ENCODE measurements at places on chromosomes 1 and 21.

- no peak for DNase-seq
Measured at GRCh38 chr1:41913014-41913413, 5.7 kb downstream of the HIVEP3 start.

DNA sequence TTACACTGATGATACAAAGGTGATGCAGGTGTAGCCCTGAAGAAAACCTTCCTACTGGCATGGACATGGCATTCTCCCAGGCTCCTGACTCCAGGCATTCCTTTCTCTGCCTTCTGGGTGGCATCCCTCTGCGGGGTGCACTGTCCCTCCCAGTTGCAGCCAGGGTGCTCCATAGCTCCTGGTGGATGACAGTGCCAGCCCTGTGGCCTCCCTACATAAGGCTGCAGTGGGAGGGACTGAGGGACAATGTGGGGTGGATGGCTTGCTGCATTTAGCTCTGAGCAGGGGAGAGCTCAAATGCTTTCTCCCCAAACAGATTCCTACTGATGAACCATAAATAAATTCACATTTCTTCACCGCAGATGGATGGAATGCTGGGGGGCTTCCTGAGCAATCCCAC lies 97.0 kb upstream of the GJB5 start:
- DNase-seq = no peak

DNA sequence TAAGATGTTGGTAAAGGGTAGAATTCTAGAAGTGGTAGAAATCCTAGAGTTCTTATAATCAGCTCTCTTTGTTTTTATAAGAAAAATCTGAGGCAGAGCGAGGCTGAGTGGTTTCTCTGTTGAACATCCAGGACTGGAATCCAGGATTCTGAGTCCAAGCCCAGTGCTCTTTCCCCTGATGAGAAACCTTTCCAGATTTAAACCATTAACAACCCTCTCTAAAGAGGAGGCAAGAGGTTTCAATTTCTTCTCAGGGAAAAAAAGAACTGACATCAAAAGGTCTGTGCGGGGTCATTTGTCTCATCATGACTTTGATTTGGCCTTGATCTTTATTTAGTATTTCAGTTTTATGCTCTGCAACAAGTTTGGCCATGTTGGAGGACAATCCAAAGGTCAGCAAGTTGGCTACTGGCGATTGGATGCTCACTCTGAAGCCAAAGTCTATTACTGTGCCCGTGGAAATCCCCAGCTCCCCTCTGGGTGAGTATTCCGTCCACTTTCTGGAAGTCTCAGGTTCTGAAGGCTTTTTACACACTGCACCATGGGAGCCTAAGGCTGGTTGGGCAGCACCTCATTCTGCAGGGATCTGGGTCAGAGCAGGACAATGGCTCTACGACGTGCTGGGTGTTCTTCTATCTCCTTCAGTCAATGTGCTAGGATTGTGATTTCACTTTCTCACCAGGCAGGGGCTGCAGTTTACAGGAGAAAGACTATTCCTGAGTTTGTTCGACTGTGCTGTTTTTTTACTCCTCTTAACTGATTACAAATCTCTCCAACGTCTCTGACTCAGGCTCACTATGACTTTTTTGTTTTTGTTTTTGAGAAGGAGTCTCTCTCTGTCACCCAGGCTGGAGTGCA lies 18.9 kb upstream of the CCT8 start:
- DNase-seq = no peak

DNA sequence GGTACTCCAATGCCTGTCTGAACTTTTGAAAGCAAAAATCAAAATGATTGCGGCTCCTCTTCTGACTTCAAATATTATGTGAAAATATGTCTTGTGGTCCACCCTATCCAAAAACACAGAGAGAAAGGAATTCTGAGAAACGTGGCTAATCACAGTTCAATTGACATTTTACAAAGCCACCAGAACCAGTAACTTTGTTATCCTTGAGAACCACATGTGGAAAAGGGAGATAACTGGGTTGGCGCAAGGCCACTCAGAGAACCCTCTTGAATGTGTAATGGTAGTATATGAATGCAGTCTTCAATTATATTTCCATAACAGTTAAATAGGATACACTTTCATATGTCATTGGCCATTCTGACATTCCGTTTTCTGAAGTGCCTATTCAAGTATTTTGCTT lies 1030.0 kb upstream of the TMPRSS15 start:
- DNase-seq = no peak

- no peak for DNase-seq
Measured at GRCh38 chr1:87393445-87394085, 64.9 kb downstream of the LMO4 start.

GRCh38 chr1:172278478-172278877 lies 142.0 kb upstream of the C1orf105 start:
- DNase-seq = no peak

DNA sequence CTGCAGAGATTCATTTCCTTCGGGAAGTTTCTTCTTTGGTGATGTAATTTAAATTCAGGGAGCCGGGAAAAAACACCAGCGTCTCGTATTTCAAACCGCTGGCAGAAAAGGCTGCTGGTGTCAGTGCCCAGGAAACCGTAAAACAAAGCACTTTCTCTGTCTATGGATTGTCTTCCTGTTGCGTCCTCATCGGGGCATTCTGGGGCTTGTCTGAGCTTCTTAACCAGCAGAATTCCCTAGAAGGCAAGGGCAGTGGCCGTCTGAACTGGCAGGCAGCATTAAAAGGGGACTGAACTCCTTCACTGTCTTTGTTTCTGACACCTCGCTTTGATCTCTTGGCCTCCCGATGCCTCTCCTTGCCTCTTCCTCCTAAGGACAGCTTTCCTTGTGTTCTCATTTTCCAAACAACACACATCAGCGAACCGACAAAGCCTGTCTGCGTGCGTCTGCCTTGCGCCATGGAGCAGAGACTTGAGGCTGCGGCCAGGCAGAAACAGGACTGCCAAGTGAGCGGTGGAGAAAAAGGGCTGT lies 391.6 kb upstream of the VAMP3 start:
- no peak for DNase-seq

DNA sequence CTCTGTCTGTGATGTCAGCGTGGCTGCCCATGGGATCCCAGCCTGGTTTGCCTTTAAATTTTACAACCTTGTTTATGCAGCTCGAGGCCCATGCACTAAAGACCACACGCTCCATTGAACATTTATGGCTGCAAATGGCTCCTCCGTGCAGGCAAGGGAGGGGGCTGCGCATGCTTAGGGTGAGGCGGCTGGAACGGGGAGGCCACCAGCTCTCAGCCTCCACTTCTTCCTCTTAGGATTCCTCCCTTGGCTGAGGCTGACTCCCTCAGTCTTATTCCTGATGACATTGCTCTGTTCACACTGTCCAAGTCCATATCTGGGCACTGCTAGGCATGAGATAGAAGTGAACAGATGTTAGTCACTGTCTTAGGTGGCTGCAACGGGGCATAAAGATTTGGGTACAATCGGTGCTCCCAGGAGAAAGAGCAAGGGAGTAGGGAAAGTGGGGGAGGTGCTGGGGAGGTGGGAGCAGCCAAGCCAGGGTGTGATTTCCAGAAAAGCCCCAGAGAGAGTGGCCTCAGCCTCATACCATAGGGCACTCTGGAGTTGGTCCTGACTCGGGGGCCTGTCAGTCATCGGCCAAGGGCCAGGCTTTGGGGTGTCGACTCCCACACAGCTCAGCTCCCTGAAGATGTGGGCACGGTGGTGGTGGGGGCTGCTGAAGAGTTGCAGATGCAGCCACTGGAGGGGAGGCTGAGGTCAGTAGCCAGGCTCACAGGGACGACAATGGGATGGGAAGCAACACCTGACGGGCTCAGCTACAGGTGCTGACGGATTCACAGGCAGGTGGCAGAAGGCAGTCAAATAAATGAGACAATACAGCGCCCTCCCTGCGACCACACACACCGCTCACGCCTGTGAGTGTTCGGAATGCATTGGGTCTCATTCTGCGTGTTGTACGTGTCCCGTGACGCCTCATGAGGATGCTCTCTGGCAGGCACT lies 37.3 kb upstream of the ACTL8 start:
- DNase-seq = no peak

DNA sequence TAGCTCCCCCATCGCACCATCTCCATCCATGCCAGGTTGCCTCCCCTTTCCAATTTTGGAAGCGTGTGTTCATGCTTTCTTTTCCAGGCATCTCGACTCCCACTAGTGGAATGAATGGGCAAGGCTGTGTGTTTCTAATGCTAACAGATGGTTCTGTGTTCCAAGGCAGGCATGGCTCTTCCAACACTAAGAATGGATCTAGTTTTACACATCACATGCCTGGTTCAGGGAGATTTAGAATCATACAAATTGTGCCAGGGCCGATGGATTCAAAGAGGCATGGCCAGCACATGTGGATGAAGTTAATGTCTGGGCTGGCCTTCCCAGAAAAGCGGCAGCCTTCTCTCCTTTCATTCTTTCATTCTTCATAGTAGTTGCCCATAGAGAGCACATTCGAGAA lies 438.7 kb downstream of the PRDM2 start:
- DNase-seq = no peak

DNA sequence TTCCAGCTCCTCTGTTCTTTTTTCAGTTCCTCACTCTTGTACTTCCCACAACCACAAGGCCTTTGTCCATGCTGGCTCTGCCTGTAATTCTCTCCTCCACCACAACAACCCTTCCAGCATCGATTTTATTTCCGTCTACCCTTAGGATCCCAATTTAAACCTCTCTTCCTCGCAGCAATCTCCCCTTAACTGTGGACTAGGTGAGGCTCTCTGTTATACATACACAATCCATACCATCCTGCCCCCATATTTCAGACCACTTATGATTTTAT lies 90.4 kb upstream of the ZC3H11B start:
- DNase-seq = no peak

DNA sequence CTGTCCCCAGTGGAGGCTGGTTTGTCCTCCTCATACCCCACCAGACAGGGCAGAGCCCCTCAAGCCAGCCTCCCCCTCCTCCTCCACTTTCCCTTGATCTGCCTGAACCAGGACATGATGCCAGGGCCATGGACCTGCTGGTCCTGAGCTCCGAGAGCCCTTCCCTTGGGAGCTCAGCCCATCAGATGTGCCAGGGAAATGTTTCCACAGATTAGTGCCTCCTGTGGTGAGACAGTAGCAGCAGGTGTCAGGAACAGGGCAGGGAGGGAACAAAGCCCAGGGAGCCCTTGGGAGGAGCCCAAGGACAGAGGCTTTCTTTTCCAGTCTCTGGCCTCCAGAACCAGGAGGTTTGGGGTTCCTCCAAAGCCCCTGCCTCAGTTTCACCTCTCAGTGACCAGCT lies 14.6 kb upstream of the SLC41A1 start:
- no peak for DNase-seq

DNA sequence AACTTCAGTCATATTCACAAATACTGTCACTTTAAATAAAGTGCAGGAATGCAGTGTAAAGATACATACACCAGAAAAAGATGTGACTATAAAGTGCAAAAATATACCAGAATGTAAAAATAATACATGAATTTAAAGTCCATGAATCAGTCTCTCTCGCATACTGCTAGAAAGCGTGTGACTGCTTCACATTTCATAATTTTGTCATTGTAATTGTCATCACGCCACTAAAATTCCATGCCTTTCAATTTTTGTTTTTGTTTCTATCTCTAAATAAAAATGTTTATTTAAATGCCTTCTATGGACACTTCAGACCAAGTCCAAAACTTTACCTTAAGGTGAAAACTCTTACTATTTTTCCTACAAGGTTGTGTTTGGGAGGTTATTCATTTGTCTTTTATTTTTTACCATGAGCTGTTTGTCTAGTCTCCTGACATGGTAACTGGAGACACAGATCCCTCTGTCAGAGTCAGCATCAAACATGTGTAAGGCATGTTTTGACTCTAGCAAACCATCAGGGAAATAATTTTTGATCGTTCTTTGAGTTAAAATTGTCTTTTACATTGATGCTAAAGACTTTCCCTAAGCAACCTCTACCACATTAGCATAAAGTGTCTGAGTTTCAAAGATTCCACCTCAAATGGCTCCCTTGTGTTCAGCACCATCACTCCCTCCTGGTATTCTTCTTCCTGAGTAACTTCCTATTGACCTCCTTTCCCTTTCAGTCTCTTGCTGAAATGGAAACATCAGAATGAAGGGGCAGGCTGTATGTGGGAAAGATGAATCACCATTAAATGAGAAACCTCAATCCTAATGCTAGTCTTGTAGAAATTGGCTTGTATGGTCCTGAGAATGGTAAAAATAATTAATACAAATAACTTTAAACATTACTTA lies 14.0 kb upstream of the AIM2 start:
- no peak for DNase-seq

GRCh38 chr1:94350350-94350924 lies 67.8 kb upstream of the ABCD3 start:
- DNase-seq = no peak

DNA sequence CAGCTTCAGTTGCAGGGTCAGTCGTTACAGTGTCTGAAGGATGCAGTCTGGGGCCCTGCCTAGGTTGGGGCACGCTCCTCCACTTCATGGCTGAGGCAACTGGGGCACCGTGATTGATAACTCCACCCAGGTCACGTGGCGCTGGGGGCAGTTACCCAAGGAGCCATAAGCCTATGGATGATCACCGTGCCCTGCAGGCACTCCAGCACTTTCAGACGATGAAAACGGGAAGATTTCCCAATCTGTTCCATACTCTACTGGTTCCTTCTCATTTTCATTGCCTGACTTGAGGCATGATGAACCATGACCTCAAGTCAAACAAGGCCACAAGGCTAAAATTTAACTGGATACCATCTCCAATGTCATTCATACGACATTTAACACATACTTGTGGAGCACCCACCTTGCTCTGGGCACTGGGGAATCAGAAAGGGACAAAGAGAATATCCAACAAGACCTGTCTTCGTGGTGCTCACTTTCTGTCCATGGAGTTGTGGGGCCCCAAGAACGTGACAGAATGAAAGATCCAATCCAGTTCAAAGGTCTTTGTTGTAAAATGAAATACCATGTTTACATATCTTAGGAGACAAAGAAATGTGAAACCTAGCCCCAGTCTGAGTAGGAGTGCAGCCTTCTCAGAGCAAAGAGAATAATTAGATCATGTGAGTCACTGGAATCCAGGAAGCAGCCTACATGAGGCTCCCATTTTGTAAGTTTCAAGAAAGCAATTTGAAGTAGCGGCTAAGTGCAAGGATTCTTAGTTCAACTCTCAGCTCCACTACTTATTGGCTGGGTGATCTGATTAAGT lies 39.4 kb upstream of the SPOCD1 start:
- no peak for DNase-seq

DNA sequence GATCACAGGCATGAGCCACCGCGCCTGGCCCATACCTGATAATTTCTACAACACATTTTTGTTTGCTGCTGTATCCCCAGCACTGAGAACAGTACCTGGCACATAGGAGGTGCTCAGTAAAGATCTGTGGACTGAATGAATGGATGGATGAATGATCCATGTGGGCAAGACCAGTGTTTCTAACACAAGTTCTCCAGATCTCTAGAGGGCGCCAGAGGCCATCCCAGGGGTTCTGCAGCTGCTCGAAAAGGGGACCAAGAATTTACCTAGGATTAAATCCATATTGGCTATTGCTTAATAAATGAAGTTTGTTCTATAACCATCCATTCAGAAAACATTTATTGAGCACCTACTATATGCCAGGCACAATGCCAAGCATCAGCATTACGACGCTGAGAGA lies 167.7 kb downstream of the ACTL8 start:
- no peak for DNase-seq

DNA sequence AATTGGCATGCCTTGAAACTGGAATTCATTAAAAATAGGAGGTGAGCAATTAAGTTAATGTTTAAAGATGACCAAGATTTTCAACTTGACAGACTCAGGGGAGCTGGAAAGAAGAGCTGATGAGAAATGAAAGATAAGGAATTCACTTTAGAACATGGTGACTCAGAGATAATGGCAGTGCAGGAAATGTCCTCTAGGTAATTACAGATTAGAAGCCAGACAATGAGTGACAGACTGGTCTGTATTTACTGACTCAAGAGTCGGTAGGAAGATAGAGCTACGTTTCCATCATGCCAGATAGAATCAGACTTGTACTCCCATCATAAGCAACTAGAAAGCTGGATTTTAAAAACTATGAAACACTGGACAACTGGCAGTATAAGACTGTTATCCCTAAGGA lies 151.6 kb downstream of the AJAP1 start:
- DNase-seq = no peak

Data from stimulated activated CD4-positive, alpha-beta T cell treated with anti-CD3 and anti-CD28 coated beads, Interleukin-15, amount 100 ng/mL, for 1 hour (primary cell).